ENCODE measurements at places on chromosomes 5 and 9. TPM values are rescaled to one million over a fixed set of nuclear protein-coding genes. Genes with fewer than 3 reads are reported as not detected.

DNA sequence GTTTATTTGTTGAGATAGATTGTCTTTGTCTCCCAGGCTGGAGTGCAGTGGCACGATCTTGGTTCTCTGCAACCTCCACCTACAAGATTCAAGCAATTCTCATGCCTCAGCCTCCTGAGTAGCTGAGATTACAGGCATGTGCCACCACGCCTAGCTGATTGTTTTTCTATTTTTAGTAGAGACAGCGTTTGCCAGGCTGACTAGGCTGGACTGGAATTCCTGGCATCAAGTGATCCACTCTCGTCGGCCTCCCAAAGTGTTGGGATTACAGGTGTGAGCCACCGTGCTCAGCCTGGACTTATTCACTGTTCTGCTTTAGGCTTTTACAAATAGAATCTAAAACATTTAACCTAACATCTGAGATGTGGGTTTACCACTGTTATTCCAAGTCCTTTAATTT lies 91.3 kb downstream of the COMMD10 start:
- DNase-seq = no peak

DNA sequence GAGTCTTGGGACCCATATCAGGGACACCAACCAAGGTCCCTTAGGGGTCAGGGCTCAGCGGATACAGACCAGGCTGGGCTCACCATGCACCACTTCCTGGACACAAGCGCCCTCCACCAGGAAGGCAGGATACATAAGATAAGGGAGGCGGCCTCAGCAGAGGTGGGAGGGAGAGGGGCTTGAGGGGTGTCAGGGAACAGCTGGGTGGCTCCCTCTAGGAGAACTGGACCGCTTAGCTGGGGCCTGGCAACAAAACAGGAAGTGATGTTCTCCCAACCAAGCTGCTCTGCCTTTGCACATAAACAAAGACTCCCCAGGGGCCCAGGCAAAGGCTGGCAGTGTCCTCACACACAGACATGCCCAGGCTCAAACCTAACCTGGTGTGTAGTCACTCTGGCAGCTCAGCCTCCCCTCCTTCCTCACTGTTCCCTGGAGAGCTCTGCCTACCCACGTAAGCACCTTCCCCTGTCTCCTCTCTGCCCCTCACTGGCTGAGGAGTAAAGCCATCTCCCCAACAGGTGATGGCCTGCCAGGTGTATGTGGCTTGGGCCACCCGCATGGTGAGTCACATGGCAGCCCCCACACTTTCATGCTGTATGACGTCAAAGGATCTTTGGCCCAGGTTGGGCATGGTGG lies 5.8 kb upstream of the BICD2 start:
- no peak for DNase-seq

The BTNL8 gene
- 0.22 TPM for total RNA-seq

DNA sequence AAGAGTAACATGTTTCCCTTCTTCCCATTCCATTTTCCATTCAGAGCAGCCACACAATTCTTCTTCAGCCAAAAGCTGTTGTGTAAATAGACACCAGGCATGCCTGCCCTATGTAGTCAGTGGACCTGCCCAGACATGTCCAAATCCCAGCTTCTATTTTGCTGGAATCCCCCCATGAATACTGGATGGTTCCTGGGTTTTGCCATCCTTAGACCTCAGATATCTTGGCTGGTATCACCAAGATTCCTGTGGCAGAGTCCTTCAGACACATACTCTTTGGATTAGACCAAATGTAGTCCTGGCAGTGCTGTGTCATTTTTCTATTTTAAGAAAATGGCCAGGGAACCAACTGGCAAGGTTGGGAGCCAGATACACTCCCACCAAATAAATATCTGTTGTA lies 10.3 kb downstream of the FST start:
- no peak for DNase-seq

- no peak for DNase-seq
These were observed 62.4 kb downstream of the PJA2 start for GRCh38 chr5:109347252-109347888.

The ABHD17B gene
- total RNA-seq = 86.5 TPM

- DNase-seq = no peak
These were observed 79.0 kb downstream of the TAF11L14 start for GRCh38 chr5:17713301-17713700.

GRCh38 chr9:108852079-108852478 lies 3.7 kb downstream of the ACTL7B start:
- DNase-seq = no peak

The ZFR gene
- total RNA-seq = 108 TPM

DNA sequence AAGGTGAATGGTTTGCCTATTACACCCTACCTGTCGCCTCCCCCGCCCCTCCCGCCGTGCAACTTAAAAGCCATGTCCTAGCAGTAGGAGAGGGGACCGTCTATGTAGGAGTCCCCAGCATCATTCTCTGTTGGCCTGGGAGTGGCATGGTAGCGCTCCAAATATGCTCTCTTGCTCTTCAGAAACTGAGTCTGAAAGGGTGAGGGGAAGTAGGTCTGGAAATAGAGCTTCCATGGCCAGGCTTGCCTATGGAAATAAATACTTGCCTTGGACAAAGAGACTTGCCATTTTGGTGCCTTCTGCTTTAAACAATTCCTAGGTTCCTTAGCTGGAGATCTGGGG lies 1.4 kb downstream of the RGS7BP start:
- DNase-seq = no peak

- DNase-seq = no peak
These were observed 32.1 kb downstream of the VCAN start for GRCh38 chr5:83503662-83504061.

DNA sequence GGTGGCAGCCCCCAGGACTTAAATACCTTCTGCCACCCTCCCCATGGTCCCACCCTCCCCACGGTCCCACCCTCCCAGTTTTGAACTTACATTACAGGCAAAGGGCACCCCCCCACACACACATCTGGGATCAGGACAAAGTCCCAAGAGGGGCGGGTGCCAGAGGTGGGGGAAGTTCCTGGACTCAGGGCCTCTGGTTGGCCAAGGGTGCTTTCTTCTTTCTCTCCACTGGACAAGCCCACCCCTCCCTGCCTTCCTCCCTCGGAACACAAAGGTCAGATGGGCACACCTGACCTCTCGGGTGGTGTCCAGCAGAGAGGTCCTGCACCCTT lies 19.1 kb upstream of the RALGDS start:
- no peak for DNase-seq

DNA sequence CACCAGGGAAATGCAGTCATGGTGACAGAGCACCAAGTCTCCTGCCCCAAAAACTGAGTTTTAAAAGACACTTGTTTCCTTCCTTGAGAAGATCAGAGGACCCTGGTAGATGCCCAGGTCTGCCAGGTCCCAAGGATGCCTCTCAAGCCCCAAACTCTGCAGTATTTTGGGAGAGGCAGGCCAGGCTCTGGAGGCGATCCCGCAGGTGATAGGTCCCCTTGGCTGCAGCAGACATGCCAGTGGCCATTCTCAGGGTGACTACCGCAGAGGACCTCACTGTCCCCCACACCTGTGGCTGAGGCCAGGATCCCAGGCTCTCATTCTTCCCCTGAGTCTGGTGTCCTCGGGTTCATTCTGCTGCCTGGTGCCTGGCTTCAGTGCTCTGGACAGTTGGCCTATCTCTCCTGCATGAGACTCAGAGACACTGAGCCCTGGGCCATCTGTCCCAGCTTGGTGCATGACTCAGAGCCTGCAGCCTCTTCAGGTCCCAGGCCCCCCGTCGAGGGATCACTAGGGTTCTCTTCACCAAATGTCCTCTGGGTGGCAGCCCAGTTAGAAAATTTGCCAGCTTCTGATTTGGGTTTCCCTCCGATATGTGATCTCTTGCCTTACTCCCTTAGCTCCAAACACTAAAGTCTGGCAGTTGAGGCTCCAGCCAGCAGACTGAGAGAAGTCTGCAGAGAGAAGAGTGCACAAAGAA lies 59.7 kb upstream of the GARNL3 start:
- no peak for DNase-seq

GRCh38 chr5:113087976-113088514 lies 111.4 kb downstream of the DCP2 start:
- no peak for DNase-seq

The SLC2A6 gene
- 2.3 TPM for total RNA-seq

The TAF11L2 gene
- total RNA-seq = not detected

The MVB12B gene
- total RNA-seq = 16.1 TPM

The KCNV2 gene
- not detected for total RNA-seq

GRCh38 chr5:140038373-140038957 lies 4.6 kb downstream of the NRG2 start:
- DNase-seq = peak; percentile 83

DNA sequence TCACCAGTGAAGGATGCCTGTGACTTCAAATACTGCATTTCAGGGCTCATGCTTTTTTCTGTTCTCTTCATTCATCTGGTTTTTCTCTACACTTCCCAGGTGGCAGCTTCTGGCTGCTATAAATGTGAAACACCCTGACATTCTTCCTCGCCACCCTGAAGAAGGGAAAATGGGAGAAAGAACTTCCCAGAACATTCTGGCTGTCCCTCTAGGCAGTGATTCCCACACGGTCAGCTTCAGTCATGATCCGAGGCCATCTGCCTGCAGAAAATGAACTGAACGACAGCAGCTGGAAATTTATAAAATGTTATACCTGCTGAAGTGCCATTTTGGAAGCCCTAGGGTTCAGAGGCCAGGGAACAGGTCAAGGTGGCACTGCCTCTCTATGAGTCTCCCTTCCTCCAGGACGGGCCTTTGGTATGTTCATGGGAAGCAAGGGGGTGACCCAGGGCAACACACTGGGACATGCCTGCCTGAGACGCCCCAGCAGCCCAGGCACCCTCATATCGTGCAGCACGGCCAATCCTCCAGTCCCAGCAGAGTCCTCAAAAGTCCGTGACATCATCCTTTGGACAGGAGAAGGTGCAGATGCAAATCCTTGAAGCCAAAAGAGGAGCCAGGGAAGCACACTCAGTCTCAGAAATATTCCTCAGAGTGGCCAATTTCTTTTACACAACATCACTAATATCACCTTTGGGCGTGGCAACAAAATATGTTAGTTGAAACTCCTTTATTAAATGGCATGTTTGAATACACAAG lies 107.1 kb downstream of the SEMA5A start:
- no peak for DNase-seq

DNA sequence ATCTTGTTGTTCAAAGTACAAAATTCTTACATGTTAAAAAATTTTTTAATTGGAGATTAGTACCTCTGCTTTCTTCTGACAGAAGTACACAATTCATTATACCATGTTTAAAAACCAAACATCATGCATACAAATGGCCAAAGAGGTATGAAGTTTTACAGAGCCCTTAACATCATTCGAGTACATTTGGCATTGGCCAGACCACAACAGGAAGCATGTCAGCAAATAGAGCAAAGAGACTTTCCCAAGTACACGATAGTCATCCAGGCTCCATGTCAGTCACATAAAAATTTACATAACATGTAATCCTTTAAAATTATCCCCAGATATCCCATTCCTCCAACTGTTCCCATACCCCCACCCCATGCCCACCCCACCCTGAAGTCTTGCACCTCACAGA lies 22.5 kb downstream of the HMGCS1 start:
- no peak for DNase-seq

GRCh38 chr5:111829701-111830100 lies 72.7 kb upstream of the NREP start:
- no peak for DNase-seq

- no peak for DNase-seq
These were observed 74.8 kb downstream of the SGCD start for GRCh38 chr5:156401804-156402203.

GRCh38 chr9:98558575-98558974 lies 150.2 kb downstream of the GABBR2 start:
- no peak for DNase-seq

GRCh38 chr9:31140316-31140715 lies 1244.1 kb upstream of the ACO1 start:
- peak; percentile 36 for DNase-seq

DNA sequence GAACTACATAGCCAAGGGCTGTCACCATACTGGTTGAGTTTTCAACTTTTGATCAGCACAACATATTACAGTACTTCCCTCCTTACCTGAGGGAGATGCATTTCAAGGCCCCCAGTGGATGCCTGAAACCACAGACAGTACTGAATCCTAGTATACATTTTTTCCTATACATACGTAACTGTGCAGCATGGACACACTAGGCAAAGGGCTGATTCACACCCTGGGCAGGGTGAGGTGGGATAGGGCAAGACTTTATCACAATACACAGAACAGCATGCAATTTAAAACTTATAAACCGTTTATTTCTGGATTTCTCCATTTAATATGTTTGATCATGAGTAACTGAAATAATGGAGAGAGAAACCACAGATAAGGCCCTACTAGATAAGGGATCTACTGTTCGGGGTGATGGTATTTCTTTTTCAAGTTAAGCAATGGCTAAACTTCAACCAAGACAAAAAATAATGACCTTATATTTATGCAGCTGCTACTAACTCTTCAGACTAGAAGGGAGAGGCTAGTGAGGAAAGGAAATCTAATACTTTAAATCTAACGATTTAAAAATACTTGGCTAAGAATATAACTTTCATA lies 186.9 kb upstream of the GNA14 start:
- no peak for DNase-seq

The IL4 gene
- total RNA-seq = not detected

The KIF4B gene
- total RNA-seq = not detected

GRCh38 chr9:136672431-136673087 lies 9.8 kb downstream of the EGFL7 start:
- DNase-seq = no peak

GRCh38 chr9:95477441-95477840 lies 39.3 kb downstream of the PTCH1 start:
- peak; percentile 52 for DNase-seq

The SLC6A19 gene
- not detected for total RNA-seq

DNA sequence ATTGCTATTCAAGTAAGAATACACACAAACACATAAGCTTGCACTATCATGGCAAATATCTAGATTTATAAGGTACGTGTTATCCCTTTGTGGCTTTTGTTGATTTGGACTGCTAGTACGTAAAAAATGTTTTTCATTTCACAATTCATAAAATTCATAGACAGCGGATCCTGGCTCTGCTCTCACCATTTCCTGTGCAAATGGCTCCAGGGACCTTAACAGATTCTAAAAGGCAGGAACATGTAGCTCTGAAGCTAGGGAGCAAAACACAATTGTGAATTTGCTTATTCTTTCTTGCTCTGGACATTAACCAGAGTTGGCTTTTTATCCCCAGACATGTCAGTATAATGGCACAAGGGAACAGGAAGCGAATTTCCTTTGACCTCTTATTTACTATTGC lies 1019.9 kb upstream of the WWC1 start:
- no peak for DNase-seq

DNA sequence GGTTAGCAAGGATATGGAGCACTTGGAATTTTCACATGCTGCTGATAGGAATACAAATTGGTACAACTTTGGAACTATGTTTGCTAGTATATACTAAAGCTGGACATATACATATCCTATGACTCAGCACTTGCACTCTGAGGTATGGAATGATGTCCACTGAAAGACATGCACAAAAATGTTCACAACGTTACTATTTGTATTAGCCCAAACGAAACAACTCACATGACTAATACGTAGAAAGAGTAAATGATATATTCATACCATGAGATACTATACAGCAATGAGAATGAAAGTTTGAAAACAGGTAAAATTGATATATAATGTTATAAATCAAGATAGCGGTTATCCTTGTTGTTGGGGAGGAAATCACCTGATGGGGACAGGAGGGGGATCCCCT lies 45.5 kb upstream of the CDC42SE2 start:
- DNase-seq = no peak

The PDZD2 gene
- total RNA-seq = 1.4 TPM

- DNase-seq = no peak
These were observed 205.0 kb downstream of the SLIT3 start for GRCh38 chr5:169095976-169096375.

The ADGRV1 gene
- total RNA-seq = 127 TPM

The OTULINL gene
- total RNA-seq = 4.9 TPM

- DNase-seq = no peak
These were observed 132.5 kb downstream of the GABRB2 start for GRCh38 chr5:161414037-161414436.

Measured in neural progenitor cell (in vitro differentiated cells).